Hematopoietic multipotent progenitor cell treated with erythropoietin and hydrocortisone succinate and interleukin-3 and kit ligand, for 8 days (in vitro differentiated cells): ENCODE measurements at places on chromosomes 2 and 18.

GRCh38 chr2:224173210-224173609 is 134.1 kb upstream of the SERPINE2 start:
- DNase-seq = no peak

- no peak for DNase-seq
Observed at GRCh38 chr18:60295674-60296073, 76.9 kb downstream of the MC4R start.

GRCh38 chr18:13219593-13220159 is 1.1 kb downstream of the LDLRAD4 start:
- DNase-seq = no peak

- peak; percentile 41 for DNase-seq
Observed at GRCh38 chr2:159968279-159968900, 94.0 kb downstream of the PLA2R1 start.

DNA sequence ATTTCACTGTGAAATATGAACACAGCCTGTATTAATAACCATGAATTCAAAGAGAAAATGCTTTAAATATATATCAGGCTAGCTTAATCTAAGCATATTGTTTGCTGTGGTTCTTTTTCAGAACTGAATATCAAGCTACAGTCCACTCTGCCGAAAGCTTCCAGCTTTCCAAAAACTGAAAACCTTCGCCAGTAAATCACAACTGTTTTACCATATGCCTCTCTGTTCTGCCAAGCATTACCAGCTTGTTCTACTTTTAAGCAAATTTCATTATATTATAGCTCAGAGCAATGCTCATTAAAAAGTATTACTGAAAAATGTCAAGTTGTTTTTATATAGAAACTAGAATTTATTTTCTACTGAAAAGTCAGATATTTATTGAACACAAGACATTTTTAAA is 277.4 kb downstream of the NRXN1 start:
- DNase-seq = no peak
